Fibroblast of skin of right biceps (primary cell): ENCODE measurements at places on chromosomes 2 and 18.

- DNase-seq, result no peak
Observed at GRCh38 chr2:29239209-29239960, 124.2 kb downstream of the CLIP4 start.

DNA sequence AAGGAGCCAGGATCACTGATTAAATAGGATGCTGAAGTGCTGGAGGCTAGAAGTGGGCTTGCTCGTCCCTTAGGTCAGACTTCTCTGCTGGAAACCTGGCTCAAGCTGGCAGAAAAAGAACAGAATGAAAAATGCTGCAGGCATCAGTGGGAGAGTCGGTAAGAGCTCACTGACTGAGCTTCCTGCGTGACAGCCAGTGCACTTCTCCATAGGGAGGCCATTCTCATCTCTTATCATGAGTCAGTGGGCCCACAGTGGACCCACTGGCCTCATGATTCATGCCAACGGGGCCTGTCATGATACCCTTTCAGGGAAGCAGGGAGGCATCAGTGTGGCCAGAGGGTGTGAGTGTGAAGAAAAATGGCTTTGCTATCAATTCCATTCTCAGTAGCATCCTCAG lies 498.2 kb downstream of the PTPRM start:
- no peak for DNase-seq

GRCh38 chr2:142562900-142563299 lies 314.6 kb upstream of the KYNU start:
- DNase-seq, result no peak

DNA sequence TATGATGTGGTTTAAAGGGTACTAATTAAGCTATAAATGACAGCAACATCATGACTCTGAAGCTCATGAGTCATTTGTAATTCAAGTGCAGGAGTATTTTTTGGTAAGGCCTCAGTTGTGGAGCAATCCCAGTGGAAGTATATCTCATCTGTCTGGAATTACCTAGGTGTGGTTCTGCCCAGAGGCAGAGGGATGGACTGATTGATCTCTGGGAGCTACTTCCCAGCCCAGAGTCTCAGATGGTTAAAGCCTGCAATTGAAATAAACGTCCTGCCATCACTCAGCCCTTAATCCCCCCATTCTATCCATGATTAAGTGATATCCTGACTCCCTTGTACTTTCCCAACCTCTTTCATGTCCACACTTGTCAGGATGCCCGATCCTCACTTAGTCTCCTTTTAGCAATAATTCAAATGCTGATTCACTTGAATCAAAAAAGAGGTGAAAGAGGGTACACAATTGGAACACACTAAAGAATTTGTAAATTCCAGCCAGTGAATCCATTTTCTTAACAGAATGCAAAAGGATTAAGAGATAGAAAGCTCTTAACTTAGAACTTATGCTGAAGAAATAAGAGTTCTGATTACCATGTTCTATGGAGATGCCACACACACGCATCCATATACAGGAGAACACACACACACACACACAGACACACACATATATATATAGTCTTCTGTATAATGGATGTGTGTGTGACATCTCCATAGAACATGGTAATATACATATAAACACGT lies 664.4 kb downstream of the NYAP2 start:
- peak; percentile 85 for DNase-seq

- DNase-seq, result no peak
Observed at GRCh38 chr18:12091538-12092141, 2.0 kb upstream of the ANKRD62 start.

- peak; percentile 84 for DNase-seq
Observed at GRCh38 chr2:176160251-176160985, 3.3 kb downstream of the HOXD3 start.
